WTC11 (cell line): ENCODE measurements at places on chromosomes 7 and 10.

DNA sequence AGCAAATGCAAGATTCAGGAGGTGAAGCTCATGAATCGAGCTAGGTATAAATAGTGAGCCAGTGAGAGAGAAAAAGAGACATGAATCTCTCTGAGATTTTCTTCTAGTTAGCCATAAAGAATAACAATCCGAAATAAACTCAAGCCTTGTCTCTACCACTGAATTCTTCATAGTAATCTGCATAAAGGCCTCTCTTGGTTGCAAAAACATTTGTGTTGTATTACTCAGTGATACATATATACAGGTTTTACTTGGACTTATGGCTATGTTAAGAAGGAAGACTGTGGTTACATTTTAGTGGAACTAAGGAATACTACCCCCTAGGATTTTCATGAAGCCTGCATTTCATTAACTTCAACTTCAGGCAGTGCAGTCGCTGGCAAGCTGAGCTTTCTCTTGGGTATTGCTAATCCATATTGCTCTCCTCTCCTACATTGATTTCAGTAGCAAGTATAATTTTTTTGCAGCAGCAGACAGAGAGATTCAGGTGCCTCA, 72.7 kb upstream of the TRIL start:
- DNase-seq, result no peak

DNA sequence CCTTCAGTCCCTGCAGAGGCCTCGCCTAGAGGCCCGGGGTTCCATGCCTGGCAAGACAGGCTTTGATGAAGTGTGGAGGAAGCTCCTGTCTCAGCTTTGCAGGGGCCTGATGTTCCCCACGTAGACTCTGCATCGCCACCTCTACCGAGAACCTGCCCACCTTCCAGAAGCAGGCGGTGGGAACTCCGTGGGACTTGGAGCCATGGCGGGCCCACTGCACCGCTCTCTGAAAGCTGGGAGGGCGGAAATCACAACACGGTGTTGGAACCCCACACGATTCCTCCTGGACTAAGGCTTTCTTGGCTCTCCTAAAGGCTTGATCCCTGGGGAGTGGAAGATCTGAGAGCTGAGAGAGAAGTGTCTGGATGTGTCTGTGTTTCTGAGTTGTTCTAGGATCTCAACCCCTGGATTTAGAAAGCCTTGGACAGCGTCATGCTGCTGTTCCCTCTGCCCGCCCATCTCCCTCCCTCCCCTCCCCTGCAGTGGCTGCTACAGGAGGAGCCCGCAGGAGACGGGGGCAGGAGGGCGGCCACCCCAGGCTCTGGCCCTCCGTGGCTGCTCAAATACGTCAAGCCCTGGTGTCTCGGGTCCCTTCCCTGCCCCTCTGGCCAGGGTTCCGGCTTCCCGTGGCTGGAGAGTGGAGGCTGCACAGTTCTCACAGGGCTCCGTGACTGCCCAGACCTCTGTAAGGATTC, 79.7 kb downstream of the VIPR2 start:
- no peak for DNase-seq

GRCh38 chr10:78467496-78468106, 433.9 kb downstream of the RPS24 start:
- no peak for DNase-seq

GRCh38 chr10:88759366-88760101, at the start of gene LIPN:
TSS of gene LIPN (plus strand) at chr10:88760020. CDS start at chr10:88761406, 1,386 bp downstream.
- DNase-seq, result no peak

DNA sequence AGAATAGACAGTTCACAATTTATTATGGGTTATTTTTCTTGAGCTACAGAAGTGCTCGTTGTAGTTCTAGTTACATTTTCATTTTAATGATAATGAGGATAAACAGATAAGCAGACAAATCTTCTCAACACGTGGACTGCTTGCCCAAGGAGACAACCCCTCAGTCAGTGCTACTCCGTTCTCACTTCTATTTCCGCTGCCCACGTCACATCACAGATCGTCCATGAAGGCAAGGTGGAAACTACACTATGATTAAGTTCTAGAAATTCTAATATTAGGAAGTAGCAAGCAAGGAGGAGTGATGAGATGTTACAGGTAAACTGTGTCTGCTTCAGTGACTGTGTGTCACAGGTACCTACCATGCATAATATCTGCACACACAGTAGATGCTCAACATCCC, 210.5 kb downstream of the CHCHD3 start:
- DNase-seq, result no peak

GRCh38 chr7:137652721-137653120, 194.1 kb downstream of the DGKI start:
- no peak for DNase-seq

DNA sequence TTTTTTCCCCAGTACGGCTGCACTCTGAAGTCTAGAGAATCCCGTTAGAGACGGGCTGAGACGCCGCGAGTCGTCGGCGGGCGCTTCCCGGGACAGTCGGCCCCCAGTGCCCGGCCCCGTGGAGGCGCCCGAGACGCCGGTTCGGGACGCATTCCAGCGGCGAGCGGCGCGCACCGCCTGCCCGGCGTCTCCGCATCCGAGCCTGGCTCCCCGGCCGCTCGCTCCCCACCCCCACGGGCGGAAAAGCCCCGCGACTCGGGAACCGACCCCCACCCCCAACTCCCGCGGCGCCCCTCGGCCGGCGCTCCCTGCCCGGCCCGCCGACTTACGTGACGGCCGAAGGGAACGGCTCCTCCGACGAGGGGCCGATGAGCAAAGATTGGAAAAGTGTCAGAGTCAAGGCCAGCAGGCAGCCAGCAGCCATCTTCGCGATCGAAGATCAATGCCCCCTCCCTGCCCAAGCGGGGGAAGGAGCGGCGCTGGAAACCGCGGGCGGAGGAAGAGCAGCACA, 486 bp downstream of the CACNA2D1 start:
- peak; percentile 63 for DNase-seq

DNA sequence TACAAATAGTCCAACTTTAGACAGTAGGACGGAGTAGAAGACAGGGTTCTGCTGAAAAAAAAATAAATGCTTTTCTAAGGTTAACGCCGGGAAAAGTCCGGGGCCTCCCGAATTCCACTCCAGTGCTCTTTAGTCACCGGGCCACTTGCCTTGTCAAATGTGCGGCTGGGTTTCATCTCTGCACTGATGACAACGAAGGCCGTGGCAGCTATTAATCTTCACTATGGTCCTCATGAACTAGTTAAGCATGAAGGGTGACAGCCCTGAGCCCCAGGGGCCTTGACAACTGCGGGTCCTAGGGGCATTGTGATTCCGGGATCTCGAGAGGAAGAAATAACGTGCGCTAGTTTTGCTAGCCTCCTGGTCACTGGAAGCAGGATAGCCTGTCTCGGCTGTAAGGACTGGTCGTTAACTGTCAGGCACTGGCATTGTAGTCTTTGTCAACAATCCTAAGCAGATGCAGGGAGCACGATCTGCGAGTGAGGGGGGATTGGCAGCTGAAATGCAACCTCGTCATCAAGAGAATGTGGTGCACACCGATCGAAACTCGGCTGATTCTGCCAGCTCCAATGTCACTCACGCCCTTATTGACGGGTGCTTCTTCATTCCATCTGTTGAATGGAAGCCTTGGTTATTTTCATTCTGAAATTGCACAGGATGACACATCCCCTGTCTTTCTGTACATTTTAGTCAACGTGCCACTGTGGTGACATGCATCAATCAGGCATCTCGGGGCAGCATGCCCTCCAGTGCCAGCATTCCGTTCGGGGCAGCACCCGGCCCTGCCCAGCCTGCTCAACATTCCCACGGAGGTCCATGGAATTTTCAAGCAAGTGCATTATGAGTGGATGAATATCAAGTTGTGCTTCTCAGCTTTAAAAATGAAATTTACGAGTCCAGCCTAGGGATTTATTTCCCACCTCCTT, 51.6 kb upstream of the MGMT start:
- no peak for DNase-seq

DNA sequence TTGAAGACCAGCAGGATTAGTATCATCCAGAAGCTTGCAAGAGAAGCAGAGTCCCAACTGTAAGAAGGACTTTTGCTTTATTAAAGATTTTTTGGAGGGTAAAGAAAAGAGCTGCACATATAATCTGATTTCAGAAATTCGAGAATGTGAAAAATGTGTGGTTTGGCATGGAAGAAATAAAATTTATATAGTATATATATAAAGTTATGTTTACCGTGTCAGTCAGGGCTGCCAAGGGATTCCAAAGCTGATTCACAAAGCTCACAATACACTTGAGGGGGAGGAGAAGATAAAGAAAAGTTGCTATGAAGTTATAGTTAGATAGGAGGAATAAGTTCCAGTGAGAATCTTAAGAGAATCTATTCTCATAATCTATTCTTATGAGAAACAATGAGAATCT, 231.8 kb upstream of the CACNA2D1 start:
- DNase-seq, result no peak

- no peak for DNase-seq
Observed at GRCh38 chr10:2150288-2150687, 413.0 kb upstream of the ADARB2 start.

GRCh38 chr7:128427289-128427891, 17.6 kb upstream of the IMPDH1 start:
- no peak for DNase-seq

DNA sequence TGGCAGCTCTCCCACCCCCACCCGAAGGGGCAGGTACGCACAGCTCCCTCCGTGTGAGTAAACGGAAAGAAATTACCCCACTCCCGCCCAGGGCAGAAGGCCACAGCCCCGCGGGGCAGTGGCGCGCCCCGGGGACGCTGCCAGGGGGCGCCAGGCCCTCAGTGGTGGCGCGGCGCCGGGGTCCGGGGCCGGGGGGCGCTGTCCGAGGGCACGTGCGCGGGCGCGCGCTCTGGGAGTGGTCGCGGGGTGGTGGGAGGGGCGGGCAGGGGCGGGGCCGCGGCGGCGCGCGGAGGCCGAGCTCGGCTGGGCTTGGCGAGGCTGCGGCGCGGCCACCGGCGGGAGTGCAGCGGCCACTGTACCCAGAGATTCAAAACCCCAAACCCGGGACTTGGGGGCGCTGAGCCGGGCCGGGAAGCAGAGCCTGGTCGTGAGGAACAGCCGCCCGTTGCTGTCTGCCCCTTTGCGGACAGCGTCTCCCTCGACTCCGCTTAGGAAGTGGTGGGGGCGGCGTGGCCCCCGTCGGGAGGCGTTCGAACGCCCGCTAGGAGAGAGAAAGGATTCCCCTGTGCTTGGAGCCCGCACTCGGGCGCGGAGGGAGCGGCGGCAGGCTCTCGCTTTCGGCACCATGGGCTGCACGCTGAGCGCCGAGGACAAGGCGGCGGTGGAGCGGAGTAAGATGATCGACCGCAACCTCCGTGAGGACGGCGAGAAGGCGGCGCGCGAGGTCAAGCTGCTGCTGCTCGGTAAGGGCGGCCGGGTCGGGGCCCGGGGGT, at the start of gene GNAI1:
Gene GNAI1 (plus strand): TSS at position 296 of the 773 bp plus-strand sequence. CDS start 330 bp downstream, at position 626.
- DNase-seq, result peak; percentile 80

GRCh38 chr10:103528549-103528948, 35.0 kb downstream of the NEURL1 start:
- DNase-seq, result no peak

- DNase-seq, result no peak
Observed at GRCh38 chr7:133183969-133184368, 68.9 kb upstream of the EXOC4 start.

DNA sequence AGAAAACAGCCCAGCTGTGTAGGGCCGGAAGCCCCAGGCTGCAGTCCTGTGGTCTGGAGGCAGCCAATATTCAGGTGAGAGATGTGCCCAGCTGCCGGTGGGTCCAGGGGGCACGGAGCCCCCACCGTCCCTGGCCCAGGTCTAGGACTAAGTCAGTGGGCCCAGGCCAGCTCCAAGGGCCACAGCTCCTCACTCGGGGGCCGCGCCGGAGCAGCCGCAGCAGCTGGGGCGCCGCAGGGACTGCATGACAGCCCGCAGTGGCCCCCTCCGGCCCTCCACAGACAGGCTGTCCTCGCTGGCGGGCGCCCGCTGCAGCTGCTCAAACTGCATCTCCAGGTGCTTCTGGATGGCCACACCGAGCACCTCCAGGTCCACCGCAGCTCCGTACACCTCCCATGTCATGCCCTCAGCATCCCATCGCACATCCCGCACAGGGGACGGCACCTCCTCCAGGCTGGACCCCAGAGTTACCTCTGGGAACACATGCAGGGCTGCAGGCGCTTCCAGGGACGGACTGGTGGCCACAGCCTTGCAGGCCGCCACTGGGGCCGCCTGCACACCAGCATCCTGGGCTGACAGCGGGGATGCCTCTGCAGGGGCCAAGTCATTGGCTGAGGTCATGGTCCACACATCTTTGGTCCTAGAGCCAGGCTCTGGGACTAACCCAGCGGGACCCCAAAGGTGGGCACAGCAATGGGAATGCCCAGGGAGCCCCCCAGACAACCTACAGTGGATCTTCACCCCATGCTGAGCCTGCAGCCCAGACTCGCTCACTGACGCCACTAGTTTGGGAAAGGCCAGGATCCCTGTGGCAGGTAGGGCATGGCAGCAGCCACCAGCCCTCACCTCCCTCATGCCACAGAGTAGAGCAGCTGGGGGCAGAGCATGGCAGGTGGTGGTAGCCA, 7.0 kb downstream of the GPRIN2 start:
- DNase-seq, result peak; percentile 17

DNA sequence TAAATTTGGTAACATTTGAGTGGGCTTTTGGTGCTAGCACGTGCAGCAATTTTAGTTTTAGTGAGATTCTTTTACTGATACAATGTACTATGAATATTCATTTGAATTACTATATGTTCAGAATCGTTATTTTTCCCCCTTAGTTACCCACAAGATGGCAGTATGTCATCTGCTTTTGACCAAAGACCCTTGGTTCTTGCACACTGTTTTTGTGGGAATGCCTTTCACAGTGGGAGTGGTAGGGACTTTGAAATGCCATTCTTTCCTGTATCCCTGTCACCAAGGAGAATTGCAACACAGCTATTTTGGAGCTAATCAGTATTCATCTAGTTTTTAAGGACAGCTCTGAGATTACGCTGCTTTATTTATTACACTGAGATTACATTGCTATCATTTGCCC, 40.6 kb downstream of the SEC23IP start:
- DNase-seq, result no peak

DNA sequence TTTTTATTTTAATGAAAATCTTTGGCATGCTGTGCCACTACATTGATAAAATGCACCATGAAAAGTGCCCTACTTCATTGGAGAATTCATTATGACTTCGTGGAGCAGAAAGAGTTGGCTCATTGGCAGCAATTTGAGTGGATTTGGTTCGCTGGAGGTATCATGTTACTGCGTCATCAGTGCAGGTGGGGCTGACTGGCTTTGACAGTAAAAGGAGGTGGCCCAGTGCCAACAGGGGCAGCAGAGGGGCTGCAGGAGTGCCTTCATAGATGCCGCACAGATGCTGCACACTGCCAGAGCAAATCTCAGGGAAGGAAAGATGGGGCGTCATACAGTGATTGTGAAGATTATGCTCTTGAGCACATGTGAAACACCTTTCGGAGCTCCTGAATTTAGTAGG, 22.2 kb downstream of the FZD1 start:
- peak; percentile 31 for DNase-seq

GRCh38 chr7:121084256-121084655, 95.7 kb downstream of the CPED1 start:
- DNase-seq, result no peak

DNA sequence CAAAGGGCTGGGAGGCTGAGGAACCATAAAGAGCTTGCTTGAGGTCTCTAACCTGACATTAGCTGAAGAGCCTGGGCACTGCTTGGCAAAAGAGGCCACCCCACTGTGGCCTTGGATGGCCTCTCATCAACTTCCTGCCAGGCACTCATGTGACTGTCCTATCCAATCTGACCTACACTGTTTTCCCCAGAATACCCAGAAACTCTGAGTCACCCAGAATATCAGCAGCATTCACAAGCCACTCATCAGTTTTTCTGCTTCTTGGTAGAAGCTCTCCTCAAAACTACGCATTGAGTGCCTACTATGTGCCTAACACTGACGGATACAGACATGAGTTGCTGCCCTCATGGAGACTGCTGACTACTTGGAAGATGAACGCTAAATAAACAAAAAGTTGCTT, 4.1 kb upstream of the NT5C2 start:
- DNase-seq, result no peak

- DNase-seq, result no peak
Observed at GRCh38 chr10:75103881-75104686, 7.4 kb upstream of the SAMD8 start.
